ENCODE measurements at places on chromosomes 6 and 20.

- DNase-seq: no peak
Observed at GRCh38 chr6:153771577-153771976, 267.5 kb upstream of the OPRM1 start.

GRCh38 chr6:24630856-24631505, 15.0 kb downstream of the KIAA0319 start:
- no peak for DNase-seq

GRCh38 chr20:51629399-51630058, 87.0 kb upstream of the NFATC2 start:
- no peak for DNase-seq

- DNase-seq: no peak
Observed at GRCh38 chr6:25641940-25642666, 9.9 kb upstream of the SCGN start.

- no peak for DNase-seq
Observed at GRCh38 chr20:19916531-19917485, 100.4 kb upstream of the NAA20 start.

- no peak for DNase-seq
Observed at GRCh38 chr6:22281341-22282085, 15.3 kb downstream of the PRL start.

GRCh38 chr6:71387179-71387578, 98.6 kb downstream of the OGFRL1 start:
- peak; percentile 89 for DNase-seq

DNA sequence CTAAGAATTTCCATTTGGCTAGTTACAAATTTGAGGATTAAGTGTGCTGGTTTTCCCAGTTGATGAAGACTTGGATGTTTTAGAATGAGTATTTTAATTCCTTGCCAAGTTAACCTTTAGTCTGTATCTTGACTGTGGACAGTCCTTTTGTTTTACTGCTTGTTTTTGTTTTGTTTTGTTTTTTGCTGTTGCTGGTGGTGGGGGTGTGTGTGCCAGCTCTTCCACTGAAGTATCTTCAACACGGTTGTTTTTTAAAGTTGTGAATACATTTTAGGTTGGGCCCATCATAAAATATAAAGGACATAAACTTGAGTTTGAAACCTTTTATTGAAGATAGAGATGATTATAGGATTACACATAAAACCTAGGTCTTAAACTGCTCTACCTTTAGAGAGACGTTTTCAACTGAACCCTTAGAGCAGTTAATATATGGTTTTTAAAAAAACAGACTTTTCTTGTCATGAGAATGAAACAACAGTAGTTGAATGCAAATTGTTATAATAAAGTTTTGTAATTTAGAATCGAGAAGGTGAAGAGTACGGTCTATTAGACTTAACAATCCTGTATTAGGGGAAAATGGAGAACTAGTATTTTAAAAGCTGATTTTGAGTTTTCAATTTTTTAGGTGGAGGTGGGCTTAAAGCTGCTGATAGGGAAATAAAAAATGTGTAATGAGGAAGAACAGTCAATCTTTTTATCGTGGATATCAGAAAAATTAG, 4.0 kb downstream of the QKI start:
- DNase-seq: no peak

DNA sequence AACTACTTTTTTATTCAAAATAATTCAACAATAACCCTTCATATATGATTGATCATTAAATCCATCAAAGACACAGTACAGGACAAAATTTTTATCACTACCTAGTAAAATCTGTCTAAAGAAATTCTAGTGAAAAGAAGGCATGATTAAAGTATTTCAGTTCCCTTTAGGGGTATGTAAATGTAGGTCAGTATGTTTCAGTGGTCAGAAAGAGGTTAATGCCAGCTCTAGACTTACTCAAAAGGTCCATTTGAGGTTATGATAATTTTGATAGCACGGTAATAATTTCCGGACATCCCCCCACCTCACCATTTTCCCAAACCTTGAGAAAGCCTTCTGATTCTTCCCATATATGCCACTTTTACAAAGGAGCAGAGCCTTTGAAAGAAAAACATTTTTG, 193.5 kb upstream of the ID4 start:
- no peak for DNase-seq

DNA sequence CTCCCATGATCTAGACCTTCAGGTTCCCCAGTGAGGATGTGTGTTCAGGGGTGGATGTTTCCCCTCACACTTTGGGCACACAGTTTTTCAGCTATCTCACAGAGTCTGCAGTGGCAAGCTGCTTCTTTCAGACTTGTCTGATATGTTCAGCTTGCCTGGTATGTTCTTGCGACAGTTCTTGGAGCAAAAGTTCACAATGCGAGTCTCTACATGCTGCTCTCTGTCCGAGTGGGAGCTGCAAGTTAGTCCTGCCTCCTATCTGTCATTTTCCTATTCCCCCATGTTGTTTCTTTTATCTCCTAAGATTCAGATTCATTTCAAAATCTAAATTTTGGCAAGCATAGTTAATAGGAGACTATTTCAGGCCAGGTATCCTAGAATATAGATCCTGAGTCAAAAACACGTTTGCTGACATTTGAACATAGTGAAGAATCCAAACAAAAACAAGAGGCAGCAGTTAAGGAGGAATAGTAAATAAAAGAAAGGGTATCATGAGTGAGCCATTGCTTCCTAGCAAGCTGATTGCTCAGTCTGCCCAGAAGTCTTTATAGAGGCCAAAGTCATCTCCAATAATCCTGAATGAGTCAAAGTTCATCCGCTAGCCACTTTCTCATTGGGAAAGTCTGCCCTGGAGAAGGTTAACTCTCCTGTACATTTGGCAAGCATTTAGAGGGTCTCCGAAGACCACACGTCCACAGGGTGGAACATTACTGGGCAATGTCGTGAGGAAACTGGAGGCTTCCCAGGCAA, 140.2 kb upstream of the MOCS1 start:
- no peak for DNase-seq

DNA sequence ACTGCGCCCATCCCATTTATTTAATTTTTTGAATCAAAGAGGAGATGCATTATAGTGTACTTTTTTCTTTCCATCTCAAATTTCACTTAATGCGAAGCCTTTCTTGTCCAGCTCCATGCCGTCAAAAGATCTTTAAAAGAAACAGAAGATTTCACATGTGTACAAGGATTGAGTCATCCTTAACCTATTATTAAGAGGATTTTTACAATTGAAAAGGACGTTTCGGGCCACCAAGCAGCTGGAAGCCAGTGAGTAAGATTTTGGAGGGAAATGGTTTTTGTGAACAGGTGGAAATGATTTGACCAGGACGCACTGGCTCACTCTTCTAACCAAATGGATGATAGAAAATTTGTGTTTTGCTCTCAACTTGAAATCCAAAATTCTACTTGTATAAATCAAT, 15.1 kb upstream of the CCDC170 start:
- DNase-seq: no peak

Measured in fibroblast of villous mesenchyme (primary cell).